ENCODE measurements at places on chromosomes 5 and 9.
A peak's percentile ranks its signal among the peaks of the same experiment; 100 is the strongest.

DNA sequence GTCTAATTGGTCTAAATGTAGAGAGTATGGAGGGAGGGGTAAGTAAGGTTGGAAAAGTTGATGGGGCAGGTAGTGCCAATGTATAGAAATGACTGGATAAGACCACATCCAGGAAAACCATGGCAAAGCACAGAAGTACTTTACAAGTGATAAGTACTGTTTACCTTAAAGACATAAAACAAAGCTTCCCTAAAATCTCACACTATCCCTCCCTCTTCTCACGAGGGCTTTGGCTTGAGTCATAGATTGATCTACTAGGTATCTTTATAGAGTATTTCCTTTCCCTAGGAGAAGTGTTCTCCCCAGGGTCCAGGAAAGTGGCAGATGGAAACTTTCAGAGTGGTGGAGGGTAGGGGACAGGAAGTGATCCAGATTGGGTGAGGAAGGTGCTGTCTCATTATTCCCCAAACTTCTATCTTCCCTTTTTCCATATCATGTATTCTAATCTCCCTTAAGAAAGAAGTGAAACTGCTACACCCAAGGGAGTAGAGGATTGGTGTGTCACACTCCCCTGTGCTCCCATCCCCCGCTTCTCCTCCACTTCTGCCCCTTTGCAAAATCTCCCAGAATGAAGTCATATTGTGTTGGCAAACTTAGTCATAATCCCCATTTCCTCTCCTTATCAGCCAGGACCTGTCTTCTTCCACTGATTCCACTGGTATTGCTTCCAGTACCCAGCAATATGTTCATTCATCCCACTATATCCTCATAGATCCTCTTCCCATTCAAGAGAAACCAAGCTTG lies 14.6 kb downstream of the IL33 start:
- DNase-seq: no peak

DNA sequence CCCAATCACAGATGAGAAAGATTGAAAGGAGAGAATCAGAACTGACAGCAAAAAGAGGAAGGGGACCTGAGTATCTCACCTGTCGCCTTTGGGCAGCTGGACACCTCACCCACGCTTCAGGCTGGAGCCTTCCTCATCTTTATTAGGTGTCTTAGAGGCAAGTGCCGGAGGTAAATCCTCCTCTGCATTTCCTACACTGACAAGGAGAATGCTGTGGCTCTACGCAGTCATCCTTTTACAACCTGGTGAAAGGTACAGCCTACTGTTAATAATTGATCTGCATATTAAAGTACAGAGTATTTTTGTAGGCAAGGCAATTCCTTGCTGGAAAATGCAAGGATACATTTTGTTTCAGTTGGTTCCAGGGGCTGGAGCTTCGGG lies 34.8 kb downstream of the PRLR start:
- no peak for DNase-seq

DNA sequence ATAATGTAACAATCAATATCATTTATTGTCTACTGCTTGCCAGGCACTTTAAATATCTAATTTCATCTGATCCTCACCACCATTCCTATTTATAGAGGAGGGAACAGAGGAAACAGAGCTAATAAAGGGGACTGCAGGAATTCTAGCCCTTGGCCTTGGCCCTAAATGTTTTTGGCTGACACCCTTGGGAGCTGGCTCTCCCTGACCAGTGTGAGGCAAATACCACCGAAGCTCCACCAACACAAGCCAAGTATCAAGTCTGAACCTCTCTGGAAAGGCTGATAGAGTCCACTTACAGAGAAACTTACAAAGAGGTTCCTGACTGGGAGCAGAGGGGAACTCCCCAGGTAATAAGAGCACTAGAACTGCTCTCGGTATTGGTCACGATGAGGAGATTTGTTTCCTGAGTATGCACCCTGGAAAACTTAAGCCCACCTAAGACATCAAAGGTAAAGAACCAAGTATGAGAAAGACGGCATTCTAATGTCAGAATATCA lies 243.1 kb upstream of the PANK3 start:
- DNase-seq: no peak

DNA sequence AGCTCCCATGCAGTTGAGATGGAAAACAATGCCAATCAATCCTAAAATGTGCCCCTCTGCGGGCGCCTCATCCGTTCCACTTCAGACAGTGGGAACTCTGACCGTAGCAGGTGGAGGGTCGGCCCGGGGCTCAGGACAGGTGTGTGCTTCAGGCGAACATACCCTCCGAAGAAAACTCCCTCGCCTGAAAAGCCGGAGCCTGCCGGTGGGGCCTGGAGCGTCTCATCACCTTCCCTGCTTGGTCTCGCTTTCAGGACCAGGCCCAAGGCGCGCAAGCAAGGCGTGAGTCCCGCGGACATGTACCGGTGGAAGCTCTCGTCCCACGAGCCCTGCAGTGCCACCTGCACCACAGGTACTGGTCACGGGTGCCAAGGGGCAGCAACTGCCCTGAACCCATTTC lies 26.4 kb downstream of the ADAMTSL2 start:
- no peak for DNase-seq

- DNase-seq: no peak
Measured at GRCh38 chr9:19496321-19497050, 87.7 kb downstream of the ACER2 start.

GRCh38 chr5:175842951-175843793 lies 28.2 kb upstream of the CPLX2 start:
- peak; percentile 96 for DNase-seq

GRCh38 chr9:136024696-136025316 lies 63.6 kb upstream of the UBAC1 start:
- no peak for DNase-seq

- no peak for DNase-seq
Measured at GRCh38 chr5:100553209-100553608, 18.0 kb downstream of the FAM174A start.

- DNase-seq: no peak
Measured at GRCh38 chr9:77802515-77803293, 154.6 kb upstream of the GNA14 start.

- DNase-seq: no peak
Measured at GRCh38 chr9:133855371-133855770, 117.2 kb upstream of the SARDH start.

- no peak for DNase-seq
Measured at GRCh38 chr5:109454731-109455505, 45.1 kb upstream of the PJA2 start.

GRCh38 chr9:107635803-107636174 lies 146.2 kb upstream of the KLF4 start:
- no peak for DNase-seq

DNA sequence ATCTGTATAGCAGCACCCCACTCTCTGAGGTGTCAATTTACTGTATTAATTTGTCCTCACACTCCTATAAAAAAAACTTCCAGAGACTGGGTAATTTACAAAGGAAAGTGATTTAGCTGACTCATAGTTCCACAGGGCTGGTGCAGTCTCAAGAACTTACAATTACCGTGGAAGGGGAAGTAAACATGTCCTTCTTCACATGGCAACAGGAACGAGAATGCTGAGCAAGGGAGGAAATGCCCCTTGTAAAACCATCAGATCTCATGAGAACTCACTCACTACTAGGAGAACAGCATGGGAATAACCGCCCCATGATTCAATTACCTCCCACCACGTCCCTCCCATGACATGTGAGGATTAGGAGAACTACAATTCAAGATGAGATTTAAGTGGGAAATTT lies 602.6 kb downstream of the MTRR start:
- no peak for DNase-seq

DNA sequence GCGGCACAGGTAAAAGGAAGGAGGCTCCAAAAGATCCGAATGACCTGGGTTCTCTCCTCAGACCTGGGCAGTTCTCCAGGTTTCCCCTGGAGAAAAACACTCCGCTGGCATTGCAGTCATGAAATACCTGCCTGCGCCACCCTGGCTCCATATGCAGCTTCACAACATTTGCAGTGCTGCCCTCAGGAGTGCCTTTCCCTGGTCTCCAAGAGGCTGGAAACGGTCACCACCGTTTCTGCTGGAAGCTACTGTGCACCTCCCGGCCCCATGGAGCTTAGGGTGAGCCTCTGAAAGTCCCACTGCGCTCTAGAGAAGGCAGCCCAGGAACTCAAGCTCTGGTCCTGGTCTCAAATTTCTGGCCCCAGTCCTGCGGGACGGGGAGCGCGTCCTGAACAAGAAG lies 670 bp downstream of the UGT3A1 start:
- peak; percentile 34 for DNase-seq

GRCh38 chr5:17355586-17356346 lies 138.3 kb downstream of the BASP1 start:
- DNase-seq: no peak

- DNase-seq: peak; percentile 93
Measured at GRCh38 chr9:129174102-129174723, 3.8 kb downstream of the IER5L start.

DNA sequence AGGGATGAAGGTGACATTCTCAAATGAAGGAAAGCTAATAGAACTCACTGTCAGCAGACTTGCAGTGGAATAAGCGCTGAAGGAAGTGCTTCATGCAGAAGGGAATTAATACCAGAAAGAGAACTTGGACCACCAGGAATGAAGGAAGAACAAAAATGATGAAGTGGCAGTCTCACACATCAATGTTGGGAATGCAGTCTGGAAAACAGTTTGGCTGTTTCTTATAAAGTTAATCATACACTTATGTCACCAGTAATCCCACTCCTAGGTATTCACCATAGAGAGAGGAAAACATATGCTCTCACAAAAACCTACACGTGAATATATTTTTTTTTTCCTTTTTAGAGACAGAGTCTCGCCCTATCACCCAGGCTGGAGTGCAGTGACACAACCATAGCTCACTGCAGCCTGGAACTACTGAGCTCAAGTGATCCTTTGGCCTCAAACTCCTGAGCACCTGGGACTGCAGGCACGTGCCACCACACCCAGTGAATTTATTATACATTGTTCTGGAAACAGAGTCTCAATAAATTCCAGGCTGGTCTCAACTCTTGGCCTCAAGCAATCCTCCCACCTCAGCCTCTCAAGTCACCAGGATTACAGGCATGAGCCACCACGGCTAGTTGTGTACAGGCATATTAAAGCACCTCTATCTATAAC lies 81.2 kb downstream of the ROR2 start:
- no peak for DNase-seq

- DNase-seq: peak; percentile 82
Measured at GRCh38 chr5:146533260-146533857, 17.4 kb upstream of the GPR151 start.

DNA sequence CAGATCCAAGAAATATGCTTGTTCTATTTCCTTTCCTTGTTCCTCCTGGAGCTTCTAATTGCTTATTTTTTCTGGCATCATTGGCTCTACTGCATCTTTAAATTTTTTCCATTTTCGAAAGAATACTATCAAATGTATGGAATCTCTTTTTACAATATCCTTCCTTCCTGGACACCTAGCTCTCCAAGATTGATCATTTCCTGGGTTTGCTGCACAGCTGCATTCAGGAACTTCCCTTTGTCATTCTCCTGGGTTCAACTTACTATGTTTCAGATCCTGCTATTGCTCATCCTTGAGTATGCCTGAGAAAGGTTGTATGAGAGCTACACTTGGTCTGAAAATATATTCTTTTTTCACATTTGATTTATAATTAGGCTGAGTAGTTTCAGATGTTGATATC lies 73.7 kb upstream of the ERCC6L2 start:
- no peak for DNase-seq

DNA sequence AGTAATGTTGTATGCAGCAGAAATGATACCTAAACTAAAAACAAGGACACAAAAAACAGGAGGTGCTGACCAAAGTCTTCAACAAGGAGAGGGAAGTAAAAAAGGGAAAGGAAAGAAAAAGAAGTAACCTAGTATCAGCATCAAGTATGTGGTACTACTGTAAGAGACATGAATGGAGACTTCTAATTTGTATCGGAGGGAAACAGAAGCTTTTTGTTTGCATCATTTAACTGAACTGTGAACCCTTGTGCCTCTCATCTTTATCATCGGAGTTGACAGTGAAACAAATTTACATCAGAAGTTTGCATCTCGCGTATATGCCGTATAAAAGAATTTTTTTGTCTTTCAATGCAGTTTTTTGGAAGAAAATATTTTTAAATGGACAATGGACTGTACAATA lies 6.3 kb downstream of the SRP19 start:
- DNase-seq: no peak

DNA sequence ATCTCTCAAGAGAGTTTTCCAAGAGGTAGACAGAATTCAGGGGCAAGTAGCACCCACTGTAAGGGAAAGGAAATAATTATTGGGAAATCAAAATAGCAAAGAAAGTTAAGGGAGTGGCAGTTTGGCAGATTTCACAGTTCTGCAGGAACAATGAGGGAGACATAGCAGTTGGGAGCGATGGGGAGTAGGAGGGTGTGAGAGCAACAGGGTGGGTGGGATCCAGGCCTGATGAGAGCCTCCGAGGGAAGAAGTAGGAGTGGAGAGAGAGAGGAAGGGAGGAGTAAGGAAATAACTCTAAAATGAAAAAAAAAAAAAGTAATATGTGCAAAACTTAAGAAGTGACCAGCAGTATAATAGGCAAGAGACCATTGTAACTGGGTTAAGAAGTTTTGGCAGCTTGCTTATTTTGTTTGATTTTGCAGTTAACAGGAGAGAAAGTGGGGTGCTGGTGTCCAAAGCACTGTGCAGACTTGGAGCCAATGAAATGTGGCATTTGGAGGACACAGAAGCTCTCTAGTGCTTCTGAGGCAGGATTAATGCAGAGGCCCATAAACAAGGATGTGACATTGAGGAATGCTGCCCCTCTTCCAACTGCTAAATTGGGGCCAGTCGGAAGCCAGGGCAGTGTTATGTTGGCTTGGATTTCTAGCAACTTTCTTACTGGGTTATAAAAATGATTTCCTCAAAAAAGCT lies 10.2 kb downstream of the TNFAIP8 start:
- no peak for DNase-seq

DNA sequence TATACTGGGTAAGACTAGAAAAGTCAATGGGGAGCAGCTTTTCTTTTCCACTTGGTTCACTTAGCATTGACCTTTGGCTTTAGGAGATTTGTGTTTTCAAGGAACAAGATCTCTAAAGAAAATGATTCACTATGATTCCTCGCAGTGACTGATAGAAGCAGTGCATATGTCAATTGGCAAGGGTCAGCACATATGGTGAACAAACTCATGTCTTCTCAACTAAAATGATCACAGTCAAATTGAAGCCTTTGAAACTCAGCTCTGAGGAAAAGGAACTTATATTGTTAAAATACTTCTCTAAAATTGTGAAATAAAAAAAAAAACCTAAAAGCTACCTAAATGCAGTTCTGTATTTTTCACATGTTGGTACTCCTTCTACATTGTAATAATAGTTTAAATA lies 43.2 kb upstream of the IL7R start:
- DNase-seq: no peak

GRCh38 chr5:15499528-15500324 lies at the start of gene FBXL7:
Gene FBXL7, plus strand, starts transcription at chr5:15500180.
- peak; percentile 87 for DNase-seq

DNA sequence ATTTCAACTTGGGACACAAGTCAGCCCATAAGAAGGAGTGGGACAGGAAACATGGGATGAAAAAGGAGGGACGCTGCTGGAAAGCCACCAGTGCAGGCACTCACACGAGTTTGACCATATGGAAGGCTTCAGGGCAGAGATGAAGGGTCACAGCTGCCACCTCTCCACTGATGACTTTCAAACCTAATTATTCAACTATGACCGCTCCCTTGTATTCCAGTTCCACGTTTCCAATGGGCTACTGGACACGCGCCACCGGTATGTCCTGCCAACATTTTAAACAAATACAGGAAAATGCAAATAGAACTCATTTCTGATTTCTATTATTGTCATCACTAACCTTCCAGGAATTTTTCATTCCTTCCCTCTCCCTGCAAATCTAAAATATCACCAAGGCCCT lies 134.7 kb downstream of the SLC1A3 start:
- DNase-seq: no peak

GRCh38 chr5:98301547-98301946 lies 471.9 kb upstream of the RGMB start:
- no peak for DNase-seq

Data from WERI-Rb-1 (cell line).